ENCODE measurements at places on chromosomes 5 and 9.

GRCh38 chr5:119396030-119396664 lies 40.3 kb downstream of the TNFAIP8 start:
- DNase-seq, result no peak

DNA sequence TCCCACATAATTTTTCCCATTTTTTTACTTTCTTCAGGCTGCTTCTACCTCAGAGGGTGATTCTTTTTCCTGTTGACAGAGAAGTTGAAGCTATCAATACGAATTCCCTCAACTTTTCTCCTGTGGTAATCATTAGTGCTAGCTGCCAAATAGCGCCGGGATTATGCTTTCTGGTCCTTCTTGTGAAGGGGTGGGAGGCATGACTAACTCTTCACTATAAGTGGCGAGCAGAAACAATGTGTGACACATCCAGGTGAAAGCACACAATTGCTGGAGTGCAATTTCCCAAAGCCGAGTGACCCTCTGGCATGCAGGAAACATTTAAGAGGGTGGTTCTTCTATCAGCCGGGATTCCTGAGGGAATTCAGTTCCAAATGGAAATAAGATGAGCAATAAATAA lies 56.0 kb downstream of the TRPC7 start:
- no peak for DNase-seq

- DNase-seq, result no peak
Measured at GRCh38 chr5:106393276-106393675, 1277.5 kb downstream of the EFNA5 start.

DNA sequence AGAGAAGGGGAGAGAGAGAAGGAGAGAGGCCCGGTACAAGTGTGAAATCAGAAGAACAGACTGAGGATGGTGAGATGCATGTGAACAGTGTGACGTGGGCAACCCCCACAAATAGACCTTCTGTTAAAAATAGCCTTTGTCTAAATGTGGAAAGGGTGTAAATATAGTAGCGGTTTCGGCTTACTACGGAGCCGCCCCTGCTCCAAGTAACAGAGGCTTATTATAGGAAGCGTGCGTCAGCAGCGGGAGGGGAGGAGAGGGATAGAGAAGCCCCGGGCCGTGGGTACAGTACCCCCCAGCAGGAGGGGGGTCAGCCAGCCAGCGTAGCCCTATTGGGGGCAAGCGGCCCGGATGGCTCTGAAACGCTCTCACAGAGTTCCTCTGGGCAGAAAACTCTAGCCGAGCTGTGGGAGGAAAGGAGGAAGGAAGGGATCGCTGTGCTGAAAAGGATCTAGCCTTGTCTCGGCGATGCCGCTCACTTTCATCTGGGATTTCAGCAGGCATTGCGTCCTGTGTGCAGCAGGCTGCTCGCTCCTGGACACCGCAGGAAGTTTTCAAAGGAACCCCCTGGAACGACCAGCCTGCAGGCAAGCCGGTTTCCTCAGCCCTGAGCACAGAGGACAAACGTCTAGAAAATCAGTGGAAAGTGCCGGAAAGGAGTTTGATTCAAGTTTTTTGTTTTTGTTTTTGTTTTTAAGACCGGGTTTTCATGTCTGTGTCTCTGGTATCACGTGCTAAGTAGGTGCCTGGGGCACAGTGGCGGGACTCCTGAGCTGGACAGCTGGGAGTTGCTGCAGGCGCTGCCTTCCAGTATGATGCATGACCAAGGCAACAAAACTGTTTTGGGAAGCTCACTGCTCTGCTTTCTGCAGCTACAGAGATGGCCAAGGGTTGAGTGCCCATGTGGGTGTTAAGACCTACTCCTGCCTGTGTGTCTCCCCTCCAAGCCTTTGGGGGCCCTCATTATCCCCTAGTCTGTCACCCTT lies 146.6 kb downstream of the SEC61B start:
- no peak for DNase-seq

DNA sequence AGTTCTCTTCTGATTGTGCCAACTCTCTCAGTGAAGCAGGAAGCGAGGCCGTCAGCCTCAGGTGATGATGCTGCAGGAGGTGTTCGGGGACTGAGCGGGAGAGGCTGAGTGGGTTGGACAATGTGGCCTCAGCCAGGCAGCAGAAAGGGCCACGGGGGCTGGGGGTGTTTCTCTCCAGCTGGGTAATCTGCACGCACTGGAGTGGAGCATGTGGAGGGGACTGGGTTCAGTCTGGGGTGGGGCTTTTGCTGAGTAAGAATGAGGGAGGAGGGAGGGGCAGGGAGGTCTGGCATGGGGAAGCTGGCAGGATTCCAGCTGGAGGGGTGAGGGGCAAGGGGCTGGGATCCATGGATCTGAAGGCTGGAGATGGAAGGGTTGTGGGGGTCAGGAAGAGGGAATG lies 60.8 kb upstream of the PHYKPL start:
- no peak for DNase-seq

- DNase-seq, result peak; percentile 56
Measured at GRCh38 chr9:91193658-91194391, 167.9 kb downstream of the AUH start.

- DNase-seq, result no peak
Measured at GRCh38 chr5:67917561-67917960, 298.0 kb upstream of the PIK3R1 start.

Measured in memory B cell (primary cell).